NCI-H510A (cell line): ENCODE measurements at places on chromosomes 11 and 22.

DNA sequence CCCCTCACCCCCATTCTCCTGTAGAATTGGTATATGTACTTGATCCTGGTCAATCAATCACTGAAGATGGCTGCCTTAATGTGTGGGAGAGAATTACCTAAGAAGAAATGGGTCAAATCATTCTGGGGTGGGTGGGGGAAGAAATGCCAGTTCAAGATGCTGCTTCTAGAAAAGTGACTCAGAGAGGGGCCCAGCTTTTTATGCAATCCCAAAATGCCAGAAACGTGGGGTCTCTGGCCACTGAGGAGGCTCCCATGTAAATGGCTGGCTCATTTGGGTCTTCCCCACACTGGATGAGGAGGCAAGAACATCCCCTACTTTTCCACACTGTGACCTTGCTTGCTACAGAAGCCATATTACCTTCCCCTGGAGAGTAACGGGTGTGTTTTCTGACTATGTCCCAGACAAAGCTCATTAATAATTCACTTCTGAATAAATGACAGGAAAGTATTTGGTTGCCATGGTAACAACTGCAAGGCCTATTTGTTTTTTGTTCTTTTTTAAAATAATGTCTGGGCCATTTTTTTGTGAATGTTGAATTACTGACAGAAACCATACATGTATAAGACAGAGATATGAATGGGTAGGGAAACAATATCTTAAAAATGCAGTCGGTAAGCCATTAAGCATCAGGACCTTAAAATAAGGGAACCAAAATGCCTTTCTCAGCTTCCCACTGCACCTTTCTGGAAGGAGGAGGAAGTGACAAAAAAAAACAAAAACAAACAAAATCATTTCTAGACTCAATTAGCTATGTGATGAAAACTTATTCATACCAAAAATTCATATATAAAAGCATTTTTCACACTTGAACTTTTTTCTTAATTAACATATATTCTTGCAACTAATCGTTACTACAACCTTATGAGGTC lies 32.0 kb downstream of the SLC1A2 start:
- no peak for DNase-seq

GRCh38 chr11:35911013-35911412 lies 32.8 kb upstream of the LDLRAD3 start:
- no peak for DNase-seq

- DNase-seq, result no peak
Measured at GRCh38 chr11:86274503-86274902, 27.5 kb upstream of the HIKESHI start.

DNA sequence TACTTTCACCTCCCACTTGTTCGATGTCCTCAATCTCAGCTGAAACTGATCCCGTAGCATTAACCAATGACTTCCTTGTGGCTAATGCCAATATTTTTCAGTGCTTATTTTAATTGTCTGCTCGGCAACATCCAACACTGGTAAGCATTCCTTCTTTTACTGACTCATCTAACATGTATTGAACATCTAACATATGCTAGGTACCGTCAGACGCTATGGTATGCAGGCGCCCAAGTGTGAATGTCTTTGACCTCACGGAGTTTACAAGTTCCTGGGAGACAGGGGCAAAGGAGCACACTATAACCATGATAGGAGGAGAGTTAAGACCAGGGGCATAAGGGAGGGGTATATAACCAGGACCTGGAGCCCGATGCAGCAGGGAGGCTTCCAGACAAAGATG lies 1.7 kb downstream of the BRMS1 start:
- DNase-seq, result no peak

GRCh38 chr11:117891362-117891761 lies 14.9 kb upstream of the FXYD6 start:
- no peak for DNase-seq

DNA sequence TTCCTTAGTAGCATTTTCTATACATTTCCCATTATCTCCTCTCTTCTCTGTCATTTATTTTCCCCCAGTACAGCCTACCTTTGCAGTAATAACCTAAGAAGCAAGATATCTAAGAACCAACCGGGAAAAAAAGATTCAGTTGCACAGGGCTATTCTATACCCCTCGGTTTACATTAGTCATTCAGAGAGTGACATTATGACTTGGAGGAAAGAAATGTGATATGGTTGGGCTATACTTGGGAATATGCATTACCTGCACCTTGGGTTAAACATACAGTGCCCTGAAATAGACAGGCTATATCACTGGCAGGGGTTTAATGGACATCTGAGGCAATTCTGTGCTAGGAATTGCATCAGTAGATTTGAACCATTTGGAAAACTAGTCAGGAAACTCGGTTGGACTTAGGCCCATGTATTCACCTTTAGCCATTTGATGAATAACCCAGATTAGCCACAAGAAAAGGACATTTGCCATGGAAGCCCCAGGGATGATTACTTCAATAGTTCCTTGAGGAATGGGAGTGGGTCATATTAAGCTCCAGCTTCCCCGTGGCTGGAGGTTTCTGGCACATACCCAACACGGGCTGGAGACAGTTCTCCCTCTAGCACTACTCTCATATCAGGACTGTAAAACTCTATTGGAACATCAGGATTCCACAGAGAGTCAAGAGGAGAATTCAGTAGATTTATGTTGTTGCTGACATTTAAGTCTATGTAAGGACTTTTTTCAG lies 973.2 kb downstream of the NTM start:
- DNase-seq, result no peak

DNA sequence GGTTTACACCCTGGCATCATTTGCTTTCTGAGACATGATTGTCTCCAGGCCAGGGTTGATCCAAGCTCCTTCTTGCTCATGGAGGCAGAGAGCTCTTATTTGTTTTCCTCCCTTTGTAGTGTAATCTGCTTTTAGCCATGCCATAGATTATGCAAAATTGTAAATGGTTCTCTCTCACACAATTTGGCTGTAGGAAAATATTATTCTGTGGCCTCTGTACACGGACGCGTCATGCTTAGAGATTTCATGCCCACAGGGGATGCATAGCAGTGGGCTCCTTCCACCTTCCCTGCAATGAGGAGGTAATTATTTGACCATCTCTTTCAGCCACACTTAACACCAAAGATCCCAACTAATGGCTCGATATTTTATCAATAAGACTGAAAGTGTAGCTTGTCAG lies 37.7 kb upstream of the GNAZ start:
- DNase-seq, result no peak

DNA sequence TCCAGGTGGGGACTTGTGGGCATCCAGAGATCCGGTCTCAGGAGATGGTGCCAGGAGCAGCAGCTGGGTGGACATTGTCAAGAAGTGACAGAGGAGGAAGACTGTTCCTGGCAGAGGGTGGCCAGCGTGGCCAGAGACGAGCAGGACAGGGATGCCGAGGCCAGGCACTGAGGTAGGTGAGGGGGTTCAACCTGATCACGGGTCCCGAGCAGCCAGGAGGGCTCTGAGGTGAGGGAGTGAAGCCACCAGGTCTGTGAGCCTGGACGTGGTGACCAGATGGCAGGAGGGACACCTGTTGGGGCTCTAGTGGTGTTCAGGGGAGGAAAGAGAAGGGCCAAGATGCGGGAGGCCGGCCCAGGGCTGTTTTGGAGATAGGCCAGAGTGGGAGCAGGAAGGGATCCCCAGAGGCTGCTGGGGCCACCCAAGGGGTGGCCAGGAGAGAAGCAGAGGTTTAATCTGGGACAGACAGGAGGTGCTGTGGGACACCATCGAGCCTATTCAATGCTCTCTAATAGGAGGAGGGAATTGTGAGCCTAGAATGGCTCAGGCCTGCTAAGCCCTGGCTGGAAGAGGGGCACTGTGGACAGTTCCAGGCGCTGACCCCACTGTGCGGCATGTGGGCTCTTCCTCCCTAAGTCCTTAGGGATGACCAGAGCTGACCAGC lies 6.3 kb downstream of the PPM1F start:
- no peak for DNase-seq

DNA sequence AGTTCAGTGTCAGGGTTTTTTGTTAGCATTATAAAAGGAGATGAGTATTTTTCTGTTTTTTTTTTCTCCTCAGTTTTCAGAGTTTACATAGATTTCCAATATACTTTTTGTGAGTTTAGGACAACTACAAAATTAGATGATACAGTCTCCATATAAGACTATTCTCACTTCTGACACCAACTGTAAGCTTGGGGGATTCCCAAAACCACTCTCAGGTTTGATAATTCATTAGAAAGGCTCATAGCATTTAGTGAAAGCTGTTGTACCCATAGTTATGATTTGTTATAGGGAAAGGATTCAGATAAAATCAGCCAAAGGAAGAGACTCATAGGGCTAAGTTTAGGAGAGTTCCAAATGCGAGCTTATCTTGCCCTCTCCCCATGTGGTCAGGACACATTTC lies 24.1 kb downstream of the CUL5 start:
- no peak for DNase-seq
